ENCODE measurements at places on chromosomes 4 and X.

GRCh38 chr4:177204126-177204525 lies 105.5 kb upstream of the NEIL3 start:
- DNase-seq: no peak

- DNase-seq: no peak
Measured at GRCh38 chr4:56360071-56360470, 27.2 kb downstream of the AASDH start.

GRCh38 chr4:41428601-41429279 lies 109.2 kb upstream of the LIMCH1 start:
- peak; percentile 18 for DNase-seq

DNA sequence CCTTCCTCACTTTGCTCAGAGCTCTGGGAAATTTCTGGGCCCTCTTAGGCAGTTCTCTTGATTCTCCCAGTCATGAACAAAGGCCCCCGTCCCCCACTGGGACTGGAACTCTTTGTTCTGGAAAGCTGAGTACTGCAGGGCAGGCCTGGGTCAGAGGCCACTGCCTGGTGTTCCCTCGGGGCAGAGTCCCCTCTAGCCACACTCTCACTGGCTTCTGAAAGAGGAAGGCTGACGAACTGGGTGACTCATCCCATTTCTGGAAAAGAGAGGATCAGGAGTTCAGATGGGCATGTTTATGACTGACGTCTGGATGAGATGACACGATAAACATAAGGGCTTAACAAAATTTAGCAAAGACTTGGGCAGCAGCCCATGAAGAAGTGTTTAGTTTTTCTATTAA lies 47.7 kb downstream of the DDX3X start:
- DNase-seq: no peak

- no peak for DNase-seq
Measured at GRCh38 chr4:150038335-150039076, 39.7 kb upstream of the DCLK2 start.

GRCh38 chrX:38018766-38019425 lies 12.5 kb downstream of the SYTL5 start:
- DNase-seq: no peak

DNA sequence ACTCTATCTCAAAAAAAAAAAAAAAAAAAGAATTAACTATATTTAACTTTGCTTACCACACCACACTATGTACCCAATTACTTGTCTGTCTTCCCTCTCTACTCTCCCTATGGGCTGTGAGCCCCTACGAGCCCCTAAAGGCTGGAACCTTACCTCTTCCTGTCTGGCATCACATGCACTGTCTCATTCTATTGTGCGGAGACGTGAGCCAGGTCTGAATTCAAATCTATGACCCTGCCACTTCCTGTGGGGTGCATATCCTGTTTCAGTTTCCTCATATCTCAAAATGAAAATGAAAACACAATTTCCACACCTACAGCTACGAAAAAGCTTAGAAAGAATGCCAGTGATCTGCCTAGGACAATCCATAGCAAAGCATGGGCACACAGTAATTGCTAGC lies 42.9 kb upstream of the HS3ST1 start:
- no peak for DNase-seq

DNA sequence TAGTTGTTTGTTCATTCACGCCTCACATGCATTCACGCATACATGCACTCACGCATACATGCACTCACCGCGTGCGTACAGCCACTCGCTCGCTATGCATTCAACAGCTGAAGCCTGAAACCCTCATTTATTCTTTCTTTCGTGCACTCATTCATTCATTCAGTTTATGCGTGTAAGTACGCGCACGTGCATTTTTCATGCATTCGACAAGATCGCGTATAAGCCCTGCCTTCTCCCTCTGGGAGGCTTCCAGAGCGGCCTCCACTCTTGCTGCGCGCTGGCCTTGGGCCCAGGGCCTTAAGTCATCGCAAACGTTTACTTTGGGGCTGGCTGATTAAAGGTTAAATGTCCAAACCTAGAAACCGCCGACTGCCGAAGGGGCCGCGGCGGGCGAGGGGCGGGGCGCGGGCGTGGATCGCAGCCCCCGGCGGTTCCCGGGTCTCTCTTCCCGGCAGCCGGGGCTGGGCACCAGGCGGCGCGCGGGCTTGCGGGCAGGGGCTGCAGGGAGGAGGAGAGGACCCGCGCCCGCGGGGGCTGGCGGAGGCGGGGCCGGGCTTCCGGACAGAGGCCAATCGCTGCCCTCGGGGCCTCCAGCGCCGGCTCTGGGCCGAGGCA lies at the start of gene GYG2:
Gene GYG2 (plus strand): TSS at position 587 of the 615 bp plus-strand sequence. CDS start 1,259 bp downstream, outside the sequence.
- peak; percentile 23 for DNase-seq

- no peak for DNase-seq
Measured at GRCh38 chr4:168853770-168854169, 156.3 kb downstream of the CBR4 start.

DNA sequence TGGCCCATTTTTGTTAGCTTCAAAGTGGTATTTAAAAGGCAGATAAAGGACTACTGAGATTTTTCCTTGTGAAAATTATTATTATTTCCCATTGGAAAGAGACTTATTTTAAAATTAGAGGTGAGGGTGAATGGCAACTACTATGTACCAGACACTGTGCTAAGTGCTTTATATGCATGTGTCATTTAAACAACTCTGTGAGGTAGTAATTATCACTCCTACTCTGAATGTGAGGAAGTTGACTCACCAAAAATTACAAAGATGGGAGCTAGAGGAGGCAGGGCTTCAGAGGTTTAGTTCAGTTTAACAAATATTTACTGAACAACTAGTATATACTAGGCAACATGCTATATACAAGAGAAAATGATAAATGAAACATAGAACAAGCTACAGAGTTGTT lies 78.2 kb downstream of the MSL3 start:
- DNase-seq: no peak

- no peak for DNase-seq
Measured at GRCh38 chr4:1109898-1110506, 3.4 kb downstream of the RNF212 start.

DNA sequence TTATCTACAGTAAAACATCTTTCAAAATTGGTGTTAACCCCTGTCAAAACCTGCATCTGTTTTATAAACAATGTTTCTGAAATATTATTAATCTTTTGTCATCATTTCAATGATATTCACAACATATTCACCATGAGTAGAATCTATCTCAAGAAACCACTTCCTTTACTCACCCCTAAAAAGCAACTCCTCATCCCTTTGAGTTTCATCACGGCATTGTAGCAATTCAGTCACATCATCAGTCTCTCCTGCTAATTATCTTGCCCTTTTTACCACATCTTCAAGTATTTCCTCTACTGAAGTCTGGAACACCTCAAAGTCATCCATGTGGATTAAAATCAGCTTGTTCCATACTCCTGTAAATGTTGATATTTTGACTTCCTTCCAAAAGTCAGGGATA lies 415.3 kb upstream of the TECRL start:
- DNase-seq: no peak

DNA sequence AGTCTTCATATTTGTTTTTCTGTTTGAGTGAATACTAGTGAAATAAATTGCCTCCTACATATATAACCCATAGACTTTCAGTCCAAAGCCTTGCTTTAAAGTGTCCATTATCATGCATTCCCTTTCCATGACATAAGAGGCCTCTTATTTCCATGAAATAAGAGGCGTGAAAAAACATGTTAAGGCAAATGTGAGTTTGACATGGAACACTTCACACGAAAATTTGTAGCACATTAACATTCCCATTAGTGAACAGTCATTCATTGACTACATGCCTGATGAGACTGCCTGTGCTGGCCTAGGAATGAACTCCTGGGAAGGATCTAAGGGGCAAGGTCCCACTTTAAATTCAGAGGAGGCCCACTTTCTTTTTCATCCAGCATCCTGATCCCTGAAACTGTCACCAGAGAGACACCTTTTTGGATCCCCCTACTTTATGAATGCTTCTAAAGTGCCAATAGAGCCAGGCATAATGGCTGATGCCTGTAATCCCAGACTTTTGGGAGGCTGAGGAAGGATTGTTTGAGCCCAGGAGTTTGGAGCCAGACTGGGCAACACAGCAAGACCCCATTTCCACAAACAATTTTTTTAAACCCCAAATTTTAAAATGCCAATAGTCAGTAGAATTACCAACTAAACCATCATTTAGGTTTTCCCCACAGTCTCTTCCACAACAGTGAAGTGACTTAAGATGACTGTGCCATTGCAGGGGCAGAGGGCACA lies 6.7 kb downstream of the RTL8B start:
- DNase-seq: no peak

GRCh38 chr4:88729146-88729760 lies 31.6 kb upstream of the NAP1L5 start:
- no peak for DNase-seq

- DNase-seq: no peak
Measured at GRCh38 chr4:38241541-38241940, 281.3 kb downstream of the PTTG2 start.

- DNase-seq: no peak
Measured at GRCh38 chr4:176910646-176911045, 117.9 kb upstream of the VEGFC start.

- DNase-seq: no peak
Measured at GRCh38 chr4:83771113-83771705, 235.3 kb downstream of the GPAT3 start.

Measured in NCI-H510A (cell line).